Stimulated activated CD4-positive, alpha-beta T cell treated with anti-CD3 and anti-CD28 coated beads, Interleukin-1b, Interleukin-23, amount 100 ng/mL, for 48 hours (primary cell): ENCODE measurements at places on chromosomes 16 and 17.

DNA sequence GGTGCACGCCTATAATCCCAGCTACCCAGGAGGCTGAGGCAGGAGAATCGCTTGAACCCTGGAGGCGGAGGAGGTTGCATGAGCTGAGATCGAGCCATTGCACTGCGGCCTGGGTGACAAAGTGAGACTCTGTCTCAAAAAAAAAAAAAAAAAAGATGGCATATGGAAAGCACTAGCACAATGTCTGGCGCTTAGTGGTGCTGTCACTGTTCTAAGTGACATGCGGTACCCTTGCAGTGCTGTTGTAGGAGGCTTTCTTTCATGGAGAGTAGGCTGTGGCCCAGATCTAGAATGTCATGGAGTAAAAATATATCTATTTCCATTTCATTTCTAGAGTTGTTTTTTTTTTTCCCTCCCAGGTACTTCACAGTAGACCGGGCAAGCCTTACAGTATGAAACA lies 14.6 kb upstream of the METTL9 start:
- DNase-seq: no peak

DNA sequence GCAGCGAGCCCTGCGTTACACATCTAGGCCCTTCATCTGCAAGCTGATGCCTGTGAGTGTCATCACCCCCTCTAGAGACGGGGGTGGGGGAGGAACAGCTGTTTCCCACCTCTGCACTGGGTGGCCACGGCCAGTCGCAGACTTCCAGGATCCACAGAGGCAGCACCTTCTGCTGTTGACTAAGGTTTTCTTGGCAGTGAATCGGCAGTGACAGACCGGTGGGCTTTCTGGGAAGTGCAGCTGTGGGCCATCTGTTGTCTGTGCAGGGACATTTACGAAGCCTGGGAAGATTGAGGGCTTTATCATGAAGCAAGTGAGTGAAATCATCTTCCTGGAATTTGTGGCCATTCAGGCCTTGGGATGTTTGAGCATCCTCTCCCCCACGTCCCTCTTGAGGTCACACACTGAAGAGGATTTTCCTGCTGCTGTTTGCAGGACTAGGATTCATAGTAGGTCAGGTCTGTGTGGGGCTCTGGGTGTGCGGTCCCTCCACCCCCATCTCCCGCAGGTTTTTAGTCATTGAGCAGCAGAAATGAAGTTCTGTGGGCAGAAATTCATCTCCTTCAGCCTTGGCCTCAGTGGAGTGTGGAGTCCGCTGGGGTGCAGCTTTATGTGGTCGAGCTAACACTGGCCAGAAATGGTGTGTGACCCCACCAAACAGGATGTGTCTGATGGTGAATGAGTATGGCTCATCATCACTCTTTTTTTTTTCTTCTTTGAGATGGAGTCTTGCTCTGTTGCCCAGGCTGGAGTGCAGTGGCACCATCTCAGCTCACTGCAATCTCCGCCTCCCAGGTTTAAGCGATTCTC lies 12.0 kb downstream of the PGS1 start:
- no peak for DNase-seq

- DNase-seq: no peak
Observed at GRCh38 chr16:81401035-81401950, 43.3 kb upstream of the CMIP start.

DNA sequence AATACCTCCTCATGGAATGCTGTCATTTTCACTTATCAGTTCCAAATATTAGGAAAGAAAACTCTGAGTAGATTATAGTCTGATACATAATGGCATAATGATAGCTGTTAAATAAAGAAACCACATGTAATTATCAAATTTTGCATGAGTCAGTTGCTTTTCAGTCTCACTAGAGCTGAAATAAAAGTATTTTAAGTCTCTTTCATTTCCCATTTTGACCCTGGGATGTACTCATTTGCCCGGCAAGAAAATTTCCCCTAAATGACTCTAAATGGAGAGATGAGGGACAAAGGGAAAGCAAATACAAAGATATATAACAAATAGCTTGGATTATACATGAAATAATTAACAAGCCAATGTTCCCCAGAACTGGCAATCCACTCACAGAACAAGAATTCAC lies 47.9 kb upstream of the CPHXL start:
- DNase-seq: no peak

DNA sequence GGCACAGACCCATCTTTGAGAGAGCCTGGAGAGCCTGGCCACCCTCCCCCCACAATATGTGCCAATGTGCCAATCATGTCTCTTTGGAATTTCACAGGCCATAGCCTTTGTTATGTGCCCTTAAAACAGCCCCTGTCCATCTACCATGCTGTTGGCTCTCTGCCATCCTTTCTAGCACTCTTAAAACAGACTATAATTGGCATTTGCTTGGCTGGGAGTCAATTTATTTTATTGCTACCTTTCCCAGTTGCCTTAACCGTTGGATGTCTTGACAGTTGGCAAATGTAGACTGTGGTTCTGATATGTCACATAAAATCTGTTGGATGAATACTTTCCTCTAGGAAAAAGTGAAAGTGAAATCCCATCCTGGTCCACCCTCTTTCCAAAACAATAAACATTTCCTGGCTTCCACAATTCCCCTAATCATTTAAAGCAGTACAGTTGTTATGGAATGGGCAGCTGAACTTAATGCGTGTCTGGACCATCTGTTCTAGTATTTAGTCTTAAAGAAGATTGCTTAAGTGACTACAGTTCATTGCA lies 394.0 kb downstream of the KCNJ2 start:
- no peak for DNase-seq

DNA sequence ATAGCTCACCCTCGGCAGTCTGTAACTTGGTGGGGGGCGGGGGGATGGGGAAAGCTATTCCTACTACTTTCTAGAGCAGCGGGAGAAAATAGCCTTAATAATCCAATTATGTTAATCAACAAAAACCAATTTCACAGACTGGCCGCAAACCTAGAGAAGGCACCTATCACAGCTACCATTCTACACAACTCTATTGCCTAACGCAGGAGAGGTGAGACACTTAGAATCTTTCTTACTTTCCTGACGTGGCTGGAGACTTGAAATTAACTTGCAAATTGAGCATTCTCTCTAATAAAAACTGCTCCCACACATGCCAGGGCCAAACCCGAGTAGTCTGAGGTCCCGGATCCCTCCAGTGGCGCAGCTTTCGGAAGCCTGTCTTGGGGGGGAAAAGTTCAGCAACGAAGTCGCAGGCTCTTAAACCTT lies 794 bp downstream of the SMG6 start:
- DNase-seq: no peak

- DNase-seq: peak; percentile 51
Observed at GRCh38 chr16:15055141-15056053, 477 bp downstream of the NTAN1 start.

DNA sequence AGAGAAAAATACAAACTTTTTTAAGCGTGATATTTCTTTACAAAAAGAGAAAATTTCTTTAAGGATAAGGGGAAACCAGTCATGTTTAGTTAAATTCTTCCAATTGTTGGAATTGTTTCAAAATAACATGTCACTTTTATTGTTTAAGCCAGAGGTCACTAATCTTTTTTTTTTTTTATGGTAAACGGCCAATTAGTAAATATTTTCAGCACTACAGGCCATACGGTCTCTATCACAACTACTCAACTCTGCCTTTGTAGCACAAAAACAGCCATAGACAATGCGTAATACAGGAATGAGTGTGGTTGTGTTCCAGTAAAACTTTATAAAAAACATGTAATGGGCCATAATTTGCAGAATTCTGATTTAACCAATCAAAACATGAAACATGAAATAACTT lies 401.4 kb downstream of the GRIN2A start:
- no peak for DNase-seq

DNA sequence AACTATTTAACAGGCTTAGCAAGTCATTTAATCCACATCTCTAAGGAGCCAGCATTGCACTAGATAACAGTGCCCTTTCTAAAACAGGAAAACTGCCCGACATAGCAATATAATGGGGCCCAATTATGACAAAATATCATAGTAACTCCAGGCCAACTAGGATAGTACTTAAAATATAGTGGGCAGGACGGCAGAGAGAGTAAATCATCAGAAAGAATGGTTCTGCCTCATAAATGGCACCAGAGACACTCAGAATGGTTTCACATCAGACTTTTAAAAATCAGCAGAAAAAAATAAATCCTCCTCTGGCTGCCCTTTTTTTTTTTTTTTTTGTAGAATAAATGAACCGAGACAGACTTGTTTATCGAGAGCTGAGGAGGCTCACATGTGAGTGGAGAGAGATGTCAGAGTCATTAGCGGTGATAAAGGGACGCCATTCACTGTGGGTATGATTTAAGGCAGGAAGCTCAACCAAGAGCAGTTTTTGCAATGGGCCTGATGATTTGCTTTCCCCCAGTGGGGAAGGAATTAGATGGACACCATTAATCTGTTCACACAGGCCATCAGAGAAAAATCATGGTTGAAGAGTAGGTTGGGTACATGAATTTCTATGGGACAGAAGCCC lies 62.6 kb downstream of the CPPED1 start:
- no peak for DNase-seq

- DNase-seq: no peak
Observed at GRCh38 chr17:68006797-68007196, 10.5 kb upstream of the C17orf58 start.

GRCh38 chr16:74729783-74730683 lies 29.4 kb upstream of the MLKL start:
- no peak for DNase-seq

DNA sequence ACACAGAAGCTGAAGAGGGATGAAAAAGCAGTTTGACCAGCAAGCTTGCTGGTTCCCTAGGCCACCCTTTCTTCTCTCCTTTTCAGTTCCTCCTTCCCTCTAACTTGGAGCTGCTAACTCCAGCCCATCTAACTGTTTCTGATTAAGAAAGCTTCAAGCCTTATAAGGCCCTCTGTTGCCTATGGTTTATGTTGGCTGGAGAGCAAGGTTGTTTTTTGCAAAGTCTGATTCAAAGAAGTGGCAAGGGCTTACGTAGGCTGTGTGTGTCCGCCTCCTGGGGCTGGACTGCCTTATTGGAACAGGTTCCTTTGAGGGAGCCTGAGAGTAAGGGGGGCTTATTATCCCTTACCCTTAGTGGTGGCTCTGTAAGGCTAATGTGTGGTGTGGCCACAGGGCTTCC lies 7.1 kb downstream of the AKAP1 start:
- DNase-seq: no peak

DNA sequence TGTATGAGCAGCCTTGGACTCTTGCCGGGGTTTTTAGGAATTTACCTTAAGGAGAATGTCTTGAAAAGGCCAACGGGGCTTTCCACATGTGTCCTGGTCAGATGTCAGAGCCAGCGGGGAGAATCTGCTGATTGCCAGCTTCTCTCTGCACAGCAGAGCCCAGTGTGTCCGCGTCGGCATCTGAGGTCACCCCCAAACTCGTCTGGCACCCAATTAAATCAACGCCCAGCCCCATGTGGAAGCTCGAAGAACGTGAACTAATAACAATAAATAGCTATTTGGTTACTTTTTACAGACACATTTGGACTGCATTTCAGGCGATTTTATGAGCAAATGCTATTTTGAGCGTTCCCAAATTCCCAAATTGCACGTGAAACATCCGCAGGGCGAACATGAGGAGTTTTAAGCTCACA lies 303.5 kb downstream of the FOXL1 start:
- no peak for DNase-seq

DNA sequence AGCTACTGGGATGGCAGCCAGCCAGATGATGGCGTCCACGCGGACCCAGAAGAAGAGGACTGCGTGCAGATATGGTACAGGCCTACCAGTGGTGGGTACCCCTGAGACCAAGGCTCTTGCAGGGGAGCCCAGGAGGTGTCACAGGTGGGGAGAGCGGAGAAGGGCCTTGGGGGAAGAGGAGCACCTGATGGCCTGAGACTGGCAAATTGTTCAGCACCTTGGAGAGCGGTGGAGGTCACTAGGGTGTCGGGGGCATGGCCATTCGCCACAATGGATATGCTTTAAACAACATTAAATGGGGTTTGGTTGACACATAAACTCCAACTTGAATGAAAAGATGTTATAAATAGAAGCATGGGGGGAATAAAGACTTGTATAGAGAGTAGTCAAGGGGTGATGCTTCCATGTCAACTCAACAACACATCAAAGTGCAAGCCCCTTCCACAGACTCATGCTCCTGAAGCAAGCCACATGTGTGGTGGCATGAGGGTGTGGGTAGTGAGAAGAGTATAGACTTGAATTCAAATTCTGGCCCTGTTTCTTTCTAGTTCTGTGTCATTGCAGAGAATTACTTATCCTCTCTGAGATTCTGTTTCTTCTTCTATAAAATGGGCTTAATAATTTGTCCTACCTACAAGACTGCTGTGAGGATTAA lies 22.2 kb downstream of the CLEC19A start:
- DNase-seq: no peak

DNA sequence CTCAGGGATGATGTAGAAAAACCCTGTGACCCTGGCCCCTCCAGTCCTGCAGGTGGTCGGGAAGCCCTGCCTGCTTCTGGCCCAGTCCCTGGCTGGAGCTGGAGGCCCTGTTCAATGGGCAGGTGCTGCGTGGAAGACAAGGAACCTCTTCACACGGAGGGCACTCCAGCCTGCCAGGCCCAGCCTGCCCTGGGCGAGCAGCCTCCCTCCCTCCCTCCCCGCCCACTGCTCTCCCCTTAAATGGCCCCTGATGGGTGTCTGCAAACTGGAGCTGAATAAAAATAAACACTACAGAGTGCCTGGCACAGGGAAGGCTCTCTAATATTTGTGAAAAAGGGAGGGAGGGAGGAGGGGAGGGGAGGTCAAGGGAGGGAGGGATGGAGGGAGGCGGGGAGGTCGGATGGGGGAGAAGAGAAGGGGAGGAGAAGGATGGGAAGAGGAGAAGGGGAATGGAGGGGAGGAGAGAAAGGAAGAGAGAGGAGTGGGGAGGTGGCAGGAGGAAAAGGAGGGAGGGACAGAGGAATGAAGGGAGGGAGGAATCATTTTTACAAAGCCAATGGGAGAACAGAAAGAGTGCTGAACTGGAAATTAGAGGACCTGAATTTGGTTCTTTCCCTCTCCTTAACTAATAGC lies 222.8 kb upstream of the TNRC6C start:
- no peak for DNase-seq

DNA sequence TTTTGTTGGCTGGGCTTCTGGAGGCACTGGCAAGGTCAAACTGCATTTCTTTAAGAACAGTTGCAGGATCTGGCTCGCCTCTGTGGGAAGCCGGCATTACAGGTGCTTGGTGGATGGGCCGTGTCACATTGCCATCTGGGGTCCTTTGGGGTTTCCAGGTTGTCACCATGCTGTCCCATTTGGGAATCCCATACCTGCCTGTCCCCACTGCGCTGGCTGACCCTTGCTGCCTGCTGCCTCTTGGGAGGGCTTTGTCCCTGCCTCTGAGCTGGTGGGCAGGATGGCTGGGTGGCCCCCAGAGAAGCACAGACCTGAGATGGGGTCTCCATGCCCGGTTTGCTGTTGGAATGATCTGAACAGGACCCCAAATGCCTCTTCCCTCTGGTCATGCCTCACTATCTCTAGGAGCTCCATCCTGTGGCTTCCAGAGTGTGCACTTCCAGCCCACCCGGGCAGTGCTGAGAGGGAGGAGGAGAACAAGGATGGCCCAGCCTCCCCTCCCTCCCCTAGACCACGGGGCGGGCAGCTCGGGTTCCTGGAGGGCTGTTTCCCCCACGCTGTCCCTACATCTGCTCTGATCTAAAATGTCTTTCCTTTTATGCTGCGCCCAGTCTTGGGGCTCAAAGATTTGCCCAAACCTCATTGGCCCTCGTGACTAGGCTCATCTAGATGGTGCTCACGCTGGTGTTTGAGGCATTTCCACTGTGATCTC lies 28.0 kb downstream of the OR1D5 start:
- no peak for DNase-seq

GRCh38 chr17:50447870-50448595 lies 20.6 kb downstream of the CHAD start:
- DNase-seq: no peak
